ENCODE measurements at places on chromosomes 16 and 17.

- DNase-seq, result no peak
Measured at GRCh38 chr16:10684511-10685151, 10.1 kb downstream of the TEKT5 start.

GRCh38 chr16:31487071-31487719, 4.3 kb downstream of the SLC5A2 start:
- no peak for DNase-seq

DNA sequence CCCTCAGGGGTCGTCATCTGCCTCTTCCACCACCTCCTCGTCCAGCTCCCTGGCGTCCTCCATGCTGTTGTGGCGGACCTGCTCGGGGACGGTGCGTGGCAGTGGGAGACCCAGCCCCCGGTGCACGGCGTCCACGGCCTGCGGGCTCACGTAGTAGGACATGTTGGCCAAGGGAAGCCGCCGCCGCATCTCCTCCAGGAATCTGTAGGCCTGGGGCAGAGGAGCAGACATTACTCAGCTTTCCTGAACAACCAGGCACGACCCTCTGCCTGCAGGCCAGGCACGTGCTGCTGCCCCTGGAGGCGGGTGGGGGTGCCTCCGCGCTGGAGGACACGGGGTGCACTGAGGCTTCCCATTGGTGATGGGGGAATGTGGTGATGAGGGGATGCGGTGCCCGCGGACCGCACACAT, 17.8 kb downstream of the TELO2 start:
- no peak for DNase-seq

DNA sequence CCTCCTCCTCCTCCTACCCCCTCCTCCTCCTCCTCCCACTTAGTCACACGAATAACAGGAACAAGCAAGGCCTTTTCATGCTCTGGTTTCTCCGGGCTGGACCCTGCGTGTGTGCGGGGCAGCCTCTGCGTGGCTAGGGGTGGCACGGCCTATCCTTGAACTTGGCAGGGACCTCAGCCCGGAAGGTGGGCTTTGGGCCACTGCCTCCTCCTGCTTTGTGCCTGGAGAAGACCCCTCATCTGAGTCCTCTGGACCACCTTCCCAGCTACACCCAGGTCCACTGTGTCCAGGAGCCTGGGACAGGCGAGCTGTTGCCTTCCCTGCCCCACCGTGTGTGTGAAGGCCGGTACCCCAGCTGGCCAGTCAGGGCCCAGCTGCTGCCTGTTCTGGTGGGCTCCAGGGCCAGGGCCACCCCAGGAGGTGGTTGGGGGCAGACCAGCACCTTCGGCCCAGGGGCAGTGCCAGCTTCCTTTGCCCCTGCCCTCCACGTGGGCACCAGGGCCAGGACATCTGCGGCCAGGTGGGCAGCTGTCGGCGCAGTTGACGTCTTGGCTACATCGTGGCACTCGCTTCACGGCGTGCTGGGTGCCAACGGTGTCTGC, 35.4 kb downstream of the GINS2 start:
- DNase-seq, result no peak

DNA sequence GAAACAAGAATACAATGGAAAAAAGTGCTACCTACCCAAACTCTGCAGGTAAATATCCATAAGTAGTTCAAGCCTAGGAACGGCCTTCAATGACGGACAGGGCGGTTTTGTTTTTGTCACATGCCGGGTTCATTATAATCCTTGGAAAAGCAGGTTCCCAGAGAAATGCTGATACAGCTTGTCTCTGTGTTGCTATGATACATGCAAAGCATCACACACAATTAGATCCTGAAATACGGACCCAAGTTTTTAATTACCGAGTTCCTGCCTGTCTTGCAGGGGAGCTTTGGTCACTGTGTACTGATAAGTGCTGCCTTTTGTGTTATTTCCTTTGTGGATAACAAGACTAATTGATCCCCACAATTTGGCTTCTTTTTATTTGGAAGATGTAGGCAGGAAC, 217.4 kb downstream of the HAPSTR1 start:
- DNase-seq, result no peak

GRCh38 chr16:11625769-11626168, 39.0 kb upstream of the LITAF start:
- no peak for DNase-seq

DNA sequence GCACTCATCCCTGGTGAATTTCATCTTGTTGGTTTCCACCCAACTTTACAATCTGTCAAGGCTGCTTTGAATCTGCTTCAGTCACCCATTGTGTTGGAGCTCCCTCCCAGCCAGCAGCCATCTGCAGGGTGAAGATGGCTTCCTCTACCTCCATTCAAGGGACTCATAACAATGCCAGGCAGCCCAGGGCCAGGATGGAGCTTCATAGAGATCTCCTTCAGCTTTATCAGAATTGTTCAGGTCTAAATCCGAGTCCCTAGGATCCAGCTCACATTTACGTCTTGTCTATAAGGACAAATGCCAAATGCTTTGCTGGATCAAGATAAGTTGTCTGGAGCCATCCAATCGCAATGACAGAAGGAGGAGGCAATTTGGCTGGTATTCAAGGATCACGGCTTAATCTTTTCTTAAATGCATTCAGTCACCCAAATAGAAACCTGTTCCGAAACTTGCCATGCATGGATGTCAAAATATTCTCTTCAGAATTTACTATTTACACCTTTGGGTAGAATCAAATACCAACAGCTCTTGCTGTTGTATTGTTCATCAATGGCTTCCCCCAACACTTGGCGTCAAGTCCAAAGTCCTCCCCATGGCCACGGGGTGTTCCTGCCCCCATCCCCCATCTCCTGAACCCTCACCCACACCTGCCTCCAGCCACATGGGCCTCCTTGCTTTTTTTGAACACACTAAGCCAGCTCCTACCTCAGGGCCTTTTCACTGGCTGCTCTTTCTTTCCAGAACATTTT, 3.8 kb upstream of the FAM171A2 start:
- no peak for DNase-seq

DNA sequence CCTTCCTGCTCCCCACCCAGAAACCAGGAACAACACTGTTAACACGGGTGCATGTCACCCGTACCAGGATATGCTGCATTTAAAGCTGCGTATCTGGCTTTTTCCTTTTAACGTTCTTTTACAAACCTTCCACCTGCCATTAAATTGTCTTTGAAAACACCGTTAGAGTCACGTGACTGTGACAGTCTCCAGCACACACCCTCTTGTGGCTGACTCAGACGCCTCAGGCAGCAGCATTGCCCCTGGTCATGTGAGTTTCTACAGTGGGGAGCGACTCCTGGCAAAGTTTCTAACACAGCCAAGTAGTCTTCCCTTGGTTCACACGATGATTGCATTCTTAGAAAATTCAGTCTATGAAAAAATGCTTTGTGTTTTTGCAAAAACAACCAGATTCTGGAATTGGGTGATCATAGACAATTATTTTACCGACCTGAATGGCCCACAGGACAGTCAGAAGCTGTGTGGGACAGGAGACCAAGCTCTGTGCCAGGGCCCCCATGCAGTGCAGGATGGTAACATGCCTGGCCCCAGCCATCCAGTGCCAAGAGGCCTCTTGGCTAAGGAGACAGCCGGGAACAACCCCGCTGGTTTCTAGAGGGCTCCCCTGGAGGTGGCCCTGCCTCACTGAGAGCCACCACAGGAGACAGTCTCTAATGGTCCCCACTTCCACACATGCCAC, 199.1 kb downstream of the KATNIP start:
- DNase-seq, result peak; percentile 47

DNA sequence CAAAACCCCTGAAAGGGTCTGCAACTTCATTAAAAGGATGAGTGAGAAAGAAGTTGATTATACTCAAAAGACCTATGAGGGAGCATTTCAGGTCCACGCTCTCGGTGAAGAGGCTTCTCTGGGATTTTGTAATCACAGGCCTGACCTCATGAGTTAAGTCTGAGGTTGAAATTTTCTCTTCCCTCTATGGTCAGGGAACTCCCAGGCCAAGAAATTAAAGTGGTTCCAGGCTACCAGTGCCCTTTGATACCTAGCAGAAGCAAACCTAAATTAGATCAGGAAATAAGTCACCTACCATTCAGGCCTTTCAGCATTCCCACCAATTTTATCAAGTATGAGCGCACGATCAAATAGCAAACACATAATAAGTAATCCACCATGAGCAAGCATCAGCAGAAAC, 27.9 kb downstream of the MBTD1 start:
- no peak for DNase-seq

DNA sequence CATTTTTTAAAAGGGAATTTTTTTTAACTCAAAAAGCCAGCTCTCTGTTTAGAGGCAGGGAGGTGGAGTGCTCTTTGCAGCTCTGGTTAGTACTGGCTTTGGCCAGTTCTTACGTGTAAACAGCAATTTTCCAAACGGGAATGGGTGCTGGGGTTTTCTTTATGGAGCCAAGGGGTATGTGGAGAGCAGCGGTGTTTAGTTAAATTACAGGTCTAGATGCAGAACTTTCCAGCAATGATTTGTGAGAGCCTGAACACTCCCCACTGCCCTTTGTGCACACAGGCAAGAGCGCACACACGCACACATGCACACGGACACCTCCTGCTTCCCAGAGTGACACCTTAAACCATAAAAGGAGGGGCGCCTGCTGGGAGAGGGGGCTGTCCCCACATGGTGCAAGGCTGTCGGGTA, 140.2 kb downstream of the MSI2 start:
- no peak for DNase-seq

- no peak for DNase-seq
Measured at GRCh38 chr17:13268791-13269595, 251.2 kb upstream of the ELAC2 start.

GRCh38 chr16:57624806-57625500, 3.5 kb upstream of the ADGRG1 start:
- DNase-seq, result no peak

- peak; percentile 44 for DNase-seq
Measured at GRCh38 chr17:81387100-81388090, 7.9 kb upstream of the BAHCC1 start.

- DNase-seq, result no peak
Measured at GRCh38 chr17:83006515-83007455, 72.6 kb upstream of the METRNL start.

GRCh38 chr17:34011599-34011998, 243.5 kb upstream of the CCL2 start:
- DNase-seq, result no peak

DNA sequence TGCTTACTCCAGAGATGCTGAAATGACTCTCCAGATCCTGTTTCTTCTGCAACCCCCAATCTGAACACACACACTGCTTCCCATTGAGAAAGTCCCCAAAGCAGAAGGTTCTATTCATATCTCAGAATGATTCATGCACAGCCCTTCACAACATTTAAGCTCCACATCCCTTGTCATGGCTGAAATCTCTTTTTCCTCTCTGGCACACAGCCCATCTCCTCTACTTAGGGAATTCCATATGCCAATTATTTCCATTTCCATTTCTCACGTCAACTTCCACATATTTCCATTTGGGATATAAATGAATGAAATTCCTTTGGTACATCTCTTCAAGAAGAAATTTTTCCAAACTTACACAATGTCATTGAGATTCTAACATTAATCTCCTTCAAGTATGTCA, 119.6 kb downstream of the CDH11 start:
- DNase-seq, result no peak

DNA sequence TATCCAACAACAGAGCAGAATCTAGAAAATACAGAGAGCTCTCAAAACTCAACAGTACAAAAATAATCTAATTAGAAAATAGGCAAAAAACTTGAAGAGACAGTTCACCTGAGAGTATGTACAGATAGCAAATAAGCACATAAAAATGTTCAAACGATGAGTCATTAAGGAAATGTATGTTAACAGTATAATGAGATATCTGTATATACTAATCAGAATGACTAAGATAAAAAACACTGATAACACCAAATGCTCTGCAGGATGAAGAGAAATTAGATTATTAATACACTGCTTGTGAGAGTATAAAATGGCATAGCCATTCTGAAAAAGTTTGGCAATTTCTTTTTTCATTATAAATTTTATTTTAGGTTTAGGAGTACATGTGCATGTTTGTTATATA, 1307.6 kb upstream of the GOT2 start:
- no peak for DNase-seq

DNA sequence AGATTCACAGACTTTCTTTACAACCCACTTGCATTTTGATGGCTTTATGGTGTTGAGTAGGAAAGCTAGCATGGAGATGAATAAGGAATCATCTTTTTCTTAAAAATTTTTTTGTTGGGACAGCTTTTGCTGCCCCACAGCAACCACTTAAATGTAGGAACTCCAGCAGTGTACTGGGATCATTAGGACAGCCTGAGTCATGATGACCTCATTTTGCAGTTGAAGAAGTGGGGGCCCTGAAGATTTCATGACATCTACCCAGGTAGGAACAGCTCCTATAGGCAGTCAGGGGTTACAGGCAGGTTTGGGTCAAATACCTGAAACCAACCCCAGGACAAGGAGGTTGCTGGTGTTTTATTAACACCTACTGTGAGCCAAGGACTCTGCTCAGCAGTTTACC, 2.1 kb downstream of the METTL22 start:
- DNase-seq, result no peak

DNA sequence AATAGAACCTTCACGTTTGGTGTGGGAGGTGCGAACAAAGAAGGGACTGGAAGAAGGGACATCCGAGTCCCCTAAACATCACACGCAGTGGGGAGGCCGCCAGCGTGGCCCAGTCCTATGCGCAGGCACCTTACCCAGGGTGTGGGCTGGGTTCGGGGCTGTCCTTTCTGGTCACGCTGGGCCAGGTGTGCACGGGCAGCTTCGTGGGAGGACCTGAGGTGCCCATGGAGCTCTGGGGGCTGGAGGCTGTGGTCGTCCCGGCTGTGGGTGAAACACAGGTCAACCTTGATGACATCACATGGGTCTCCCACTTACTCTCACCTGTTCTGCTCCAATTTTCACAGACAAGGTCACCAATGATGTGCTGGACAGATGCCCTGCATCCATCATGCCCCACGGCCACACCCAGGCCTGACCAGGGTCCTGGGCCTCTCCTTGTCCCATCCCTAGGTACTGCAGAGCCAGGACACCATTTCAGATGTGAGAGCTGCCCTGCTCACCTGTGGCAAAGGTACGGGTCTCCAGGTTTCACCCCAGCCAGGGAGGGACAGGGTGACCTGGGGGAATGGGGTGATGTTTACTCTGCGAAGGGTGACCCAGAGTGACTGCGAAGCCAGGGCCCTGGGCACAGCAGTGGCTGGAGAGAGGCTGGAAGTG, 3.1 kb downstream of the CD300C start:
- DNase-seq, result no peak

GRCh38 chr16:19857593-19858339, 26.9 kb downstream of the GPRC5B start:
- no peak for DNase-seq

DNA sequence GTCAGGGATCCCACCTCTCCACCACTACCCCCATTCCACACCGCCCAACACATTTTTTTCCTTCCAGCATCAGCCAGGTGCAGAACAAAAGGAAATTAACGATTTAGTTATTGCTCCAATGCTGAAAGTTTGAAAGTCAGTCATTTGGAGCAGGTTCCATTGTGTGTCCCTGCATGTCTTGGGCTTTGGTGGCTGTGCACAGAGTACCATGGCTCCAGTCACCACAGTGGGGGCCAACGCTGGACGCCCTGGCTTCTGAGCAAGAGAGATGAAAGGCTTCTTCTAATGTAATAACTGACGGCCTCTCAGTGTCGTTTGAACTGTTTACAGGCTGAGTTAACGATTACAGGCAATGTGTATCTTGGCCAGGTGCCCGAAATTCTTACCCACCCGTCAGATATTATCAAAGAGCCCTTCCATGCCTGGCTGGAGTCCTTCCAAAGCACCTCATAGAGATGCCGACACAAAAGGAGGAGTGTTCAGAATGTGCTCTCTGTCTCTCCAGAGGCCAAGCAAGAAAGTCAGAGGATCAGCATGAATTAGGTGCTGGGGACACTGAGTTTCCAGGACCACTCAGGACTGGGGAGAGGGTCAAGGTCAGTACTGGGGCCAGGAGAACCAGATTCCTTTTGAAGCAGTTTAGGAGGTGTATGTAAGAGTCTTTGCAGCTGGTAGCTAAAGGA, 25.9 kb downstream of the RNF43 start:
- no peak for DNase-seq

Data from CD4-positive, alpha-beta T cell treated with Interleukin-12 subunit alpha and Interleukin-12 subunit beta, for 1 hour (primary cell).